ENCODE measurements at places on chromosomes 2 and 18.

DNA sequence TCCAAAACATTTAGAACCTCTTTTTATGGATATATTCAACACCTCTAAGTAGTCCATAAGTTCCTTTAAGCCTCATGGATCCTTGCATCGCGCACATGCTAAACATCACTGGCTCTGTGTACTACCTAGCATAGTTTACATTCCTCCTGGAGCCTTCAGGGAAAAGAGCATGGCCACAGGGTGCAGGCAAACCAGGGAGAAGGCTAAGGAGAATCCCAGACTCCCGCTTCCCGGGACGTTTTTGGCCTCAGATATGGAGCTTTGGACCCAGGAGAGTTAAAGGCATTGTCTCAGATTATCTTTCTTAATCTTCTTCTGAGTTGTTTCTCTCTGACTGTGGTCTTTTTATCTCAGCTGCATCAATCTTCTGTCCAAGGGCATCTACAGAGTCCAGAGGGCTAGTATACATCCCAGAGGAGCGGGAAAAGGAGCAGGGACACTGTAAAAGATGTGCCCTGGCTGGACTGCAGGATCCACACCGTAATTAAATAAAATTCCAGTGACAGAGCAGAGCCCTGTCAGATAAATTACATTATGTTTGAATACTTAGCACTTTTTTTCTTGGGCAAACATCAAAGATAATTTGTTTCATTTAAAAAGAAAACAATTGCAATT, 36.9 kb downstream of the RIT2 start:
- no peak for DNase-seq

GRCh38 chr18:48708807-48709206, 170.0 kb downstream of the CTIF start:
- no peak for DNase-seq

DNA sequence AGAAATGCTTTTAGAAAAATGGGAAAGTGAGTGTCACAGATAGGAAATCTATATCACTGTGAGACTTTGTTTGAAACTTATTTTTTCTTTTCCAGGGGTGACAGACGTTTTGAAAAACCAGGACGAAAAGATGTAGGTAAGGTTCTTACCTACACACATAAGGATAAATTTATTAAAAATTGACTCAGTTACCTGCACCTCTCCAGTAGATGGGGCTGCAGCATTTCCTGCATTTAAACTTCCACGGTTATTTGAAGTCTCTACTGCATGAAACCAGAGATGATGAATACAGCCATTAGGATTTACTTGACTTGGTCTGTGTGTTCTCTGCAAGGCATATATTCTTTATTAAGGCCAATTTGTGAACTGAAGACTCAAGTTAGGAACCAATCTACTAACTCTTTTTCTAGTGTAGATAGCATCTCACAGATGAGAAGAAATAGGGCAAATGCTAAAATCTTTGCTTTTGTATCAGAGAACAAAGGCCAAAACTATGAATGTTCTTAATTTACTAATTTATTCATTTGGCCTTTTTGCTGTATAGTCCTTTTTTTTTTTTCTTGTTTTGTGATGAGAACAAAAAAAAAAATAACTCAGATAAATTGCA, 15.0 kb downstream of the KCNJ13 start:
- no peak for DNase-seq

DNA sequence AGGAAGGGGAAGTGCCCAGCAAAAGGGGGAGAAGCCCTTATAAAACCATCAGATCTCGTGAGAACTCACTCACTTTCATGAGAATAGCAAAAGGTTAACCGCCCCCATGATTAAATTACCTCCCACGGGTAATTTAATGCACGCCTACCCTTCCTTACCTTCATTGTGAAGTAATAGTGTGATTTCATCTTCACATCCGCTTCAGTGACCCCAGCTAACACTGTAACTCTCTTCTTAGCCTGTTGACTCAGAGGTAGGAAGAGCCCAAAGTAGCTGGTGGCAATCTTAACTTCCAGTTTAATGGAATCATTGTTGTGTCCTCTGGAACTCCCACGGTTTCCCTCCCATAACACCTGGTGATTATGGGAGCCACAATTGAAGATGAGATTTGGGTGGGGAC, 120.5 kb downstream of the GULP1 start:
- no peak for DNase-seq

DNA sequence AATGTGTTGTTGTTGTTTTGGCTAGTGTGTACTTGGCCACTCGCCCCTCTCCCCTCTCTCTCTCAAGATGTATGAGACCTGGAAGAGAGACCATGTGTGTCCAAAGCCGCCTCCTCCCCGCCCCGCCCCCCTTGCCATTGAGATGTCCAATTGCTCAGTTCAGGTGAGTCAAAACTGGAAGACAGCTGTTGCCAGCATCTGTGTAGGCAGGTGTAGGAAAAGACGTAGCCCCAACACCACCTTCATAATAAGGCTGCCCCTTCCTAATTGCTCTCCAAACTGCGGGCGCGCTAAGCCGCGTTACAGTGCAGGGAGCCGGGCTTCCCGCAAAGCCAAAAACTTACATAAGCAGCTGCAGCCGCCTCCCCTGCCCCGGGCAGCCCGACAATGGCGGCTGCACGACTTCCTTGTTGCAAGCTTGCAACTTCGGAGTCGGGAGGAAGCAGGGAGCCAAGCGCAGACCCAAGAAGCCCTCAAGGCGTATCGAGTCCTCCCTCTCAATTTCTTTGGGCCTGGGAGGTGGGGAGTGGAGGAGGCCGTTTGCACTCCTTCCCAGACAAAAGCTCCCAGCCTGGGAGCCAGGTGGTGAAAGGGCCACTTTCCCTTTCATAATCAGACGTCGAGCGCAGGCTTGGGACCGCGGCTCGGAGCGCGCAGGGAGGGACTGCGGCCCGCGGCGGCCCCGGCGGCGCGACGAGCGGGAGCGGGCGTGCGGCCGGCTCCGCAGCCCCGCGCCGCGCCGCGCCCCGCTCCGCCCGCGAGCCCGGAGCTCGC, 882 bp downstream of the ZBTB14 start:
- peak; percentile 51 for DNase-seq

DNA sequence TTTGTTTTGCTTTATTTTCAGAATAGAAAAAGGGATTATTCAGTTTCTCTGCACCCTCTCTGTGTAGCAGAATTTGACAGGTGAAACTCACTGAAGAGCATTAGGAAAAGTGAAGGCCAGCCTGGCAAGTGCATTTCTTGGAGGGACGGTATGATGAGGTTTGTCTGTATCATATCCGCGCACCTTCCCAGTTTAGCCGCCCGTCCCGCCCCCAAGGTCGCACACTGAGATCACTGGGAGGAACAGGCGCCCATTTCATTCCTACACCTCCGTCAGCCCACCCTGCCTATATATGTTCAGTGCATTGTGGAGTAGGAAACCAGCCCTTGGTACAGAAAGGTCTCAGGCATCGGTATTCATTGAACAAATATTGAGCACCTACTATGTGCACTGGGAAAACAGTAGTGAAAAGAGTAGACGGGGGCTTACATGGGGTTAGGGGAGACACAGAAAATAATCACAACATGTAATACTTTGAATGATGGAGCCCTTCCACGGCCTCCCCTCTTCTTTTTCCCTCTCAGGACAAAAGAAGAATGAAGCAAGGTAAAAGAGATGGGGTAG, 678 bp upstream of the FECH start:
- DNase-seq, result no peak

GRCh38 chr2:118982039-118982438, 40.0 kb downstream of the MARCO start:
- DNase-seq, result peak; percentile 45
